ENCODE measurements at places on chromosomes 4 and X. TPM values are rescaled to one million over a fixed set of nuclear protein-coding genes. Genes with fewer than 3 reads are reported as not detected.

GRCh38 chr4:56727150-56727549 is 46.1 kb upstream of the HOPX start:
- peaks cover 21% of the 10 kb centered on the region for H3K4me1 ChIP-seq
- no peak overlapping the region for H3K4me3 ChIP-seq
- no peaks in the 10 kb centered on the region for H3K36me3 ChIP-seq
- no peak for DNase-seq
- H3K27me3 ChIP-seq: no peaks in the 10 kb centered on the region

DNA sequence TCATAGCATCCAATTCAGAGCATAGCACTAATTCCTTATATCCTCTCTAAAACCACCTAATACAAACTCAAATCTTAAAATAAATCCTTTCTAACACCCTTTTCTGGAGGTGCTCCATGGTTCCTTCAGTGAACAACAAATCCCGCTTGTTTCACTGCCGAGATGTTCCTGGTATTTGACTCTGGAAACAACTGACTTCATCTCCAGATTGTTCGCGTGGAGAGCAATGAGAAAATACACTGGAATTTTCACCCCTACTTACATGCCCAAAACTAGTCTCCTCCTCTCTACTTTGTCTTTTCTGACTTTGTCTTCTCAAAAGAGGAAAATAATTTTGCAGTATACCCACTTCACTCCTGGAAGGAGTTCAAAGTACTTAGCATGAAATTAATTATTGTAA is 129.0 kb downstream of the PLS3 start:
- no peak for DNase-seq
- no peak overlapping the region for H3K4me3 ChIP-seq
- H3K27ac ChIP-seq: no peak overlapping the region
- H3K36me3 ChIP-seq: no peaks in the 10 kb centered on the region
- H3K4me1 ChIP-seq: no peaks in the 10 kb centered on the region

The STATH gene
- not detected for total RNA-seq

The EXOC1L gene
- not detected for total RNA-seq

The HTRA3 gene
- not detected for total RNA-seq
